ENCODE measurements at places on chromosomes 16 and 17.

DNA sequence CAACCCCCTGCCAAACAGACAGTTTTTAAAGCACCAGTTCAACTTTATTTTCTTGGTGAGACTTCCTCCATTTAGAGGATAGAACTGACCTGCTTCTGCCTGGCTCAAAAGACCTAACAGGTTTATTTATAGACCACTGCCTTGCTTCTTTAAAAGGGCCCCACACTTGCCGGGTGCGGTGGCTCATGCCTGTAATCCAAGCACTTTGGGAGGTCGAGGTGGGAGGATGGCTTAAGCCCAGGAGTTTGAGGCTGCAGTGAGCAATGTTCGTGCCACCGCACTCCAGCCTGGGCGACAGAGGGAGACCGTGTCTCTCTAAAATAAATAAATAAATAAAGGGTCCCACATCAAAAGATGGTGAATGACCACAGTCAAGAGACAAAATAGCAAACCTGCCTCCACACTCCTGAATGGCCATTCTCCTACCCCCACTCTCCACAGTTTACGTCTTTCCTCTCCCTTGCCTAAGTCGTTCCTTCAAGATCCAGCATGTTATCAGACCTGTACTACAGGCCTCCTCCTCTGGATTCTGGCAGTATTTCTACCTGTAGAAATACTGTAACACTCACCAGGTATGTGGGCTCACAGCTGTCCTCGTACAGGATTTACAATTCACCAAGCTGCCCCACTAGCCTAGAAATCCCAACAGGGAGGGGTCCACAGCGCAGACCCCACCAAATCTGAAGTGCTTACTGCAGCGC is 95.6 kb downstream of the SMG6 start:
- no peak for DNase-seq
- H3K4me1 ChIP-seq = no peaks in the 10 kb centered on the region
- H3K27me3 ChIP-seq = no peaks in the 10 kb centered on the region
- peak overlapping the region; percentile 50 for H3K27ac ChIP-seq
- no peak overlapping the region for H3K4me3 ChIP-seq
- H3K36me3 ChIP-seq = no peaks in the 10 kb centered on the region

DNA sequence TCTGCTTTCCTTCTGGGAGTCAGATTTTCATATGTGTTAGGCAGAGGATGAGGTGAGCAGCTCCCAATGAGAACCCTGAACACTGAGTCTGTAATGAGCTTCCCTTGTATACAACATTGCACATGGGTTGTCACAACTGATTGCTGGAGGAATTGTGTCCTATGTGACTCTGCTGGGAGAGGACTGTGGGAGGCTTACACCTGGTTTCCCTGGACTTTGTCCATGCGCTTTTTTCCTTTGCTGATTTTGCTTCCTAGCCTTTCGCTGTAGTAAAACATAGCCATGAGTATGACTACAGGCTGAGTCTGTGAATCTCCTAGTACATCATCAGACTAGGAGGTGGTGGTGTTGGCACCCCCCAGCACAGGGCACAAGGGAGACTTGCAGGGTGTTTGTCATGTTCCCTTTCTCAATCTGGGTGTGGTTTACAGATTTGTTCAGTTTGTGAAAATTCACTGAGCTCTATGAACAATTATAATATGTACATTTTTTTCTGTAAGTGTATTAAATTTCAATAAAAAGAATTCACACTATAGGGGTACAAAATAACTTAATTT is 1.7 kb upstream of the PLK1 start:
- no peaks in the 10 kb centered on the region for H3K36me3 ChIP-seq
- H3K4me3 ChIP-seq = no peak overlapping the region
- no peaks in the 10 kb centered on the region for H3K27me3 ChIP-seq
- peak overlapping the region; percentile 67 for H3K27ac ChIP-seq
- no peak for DNase-seq
- peaks cover 34% of the 10 kb centered on the region for H3K4me1 ChIP-seq

DNA sequence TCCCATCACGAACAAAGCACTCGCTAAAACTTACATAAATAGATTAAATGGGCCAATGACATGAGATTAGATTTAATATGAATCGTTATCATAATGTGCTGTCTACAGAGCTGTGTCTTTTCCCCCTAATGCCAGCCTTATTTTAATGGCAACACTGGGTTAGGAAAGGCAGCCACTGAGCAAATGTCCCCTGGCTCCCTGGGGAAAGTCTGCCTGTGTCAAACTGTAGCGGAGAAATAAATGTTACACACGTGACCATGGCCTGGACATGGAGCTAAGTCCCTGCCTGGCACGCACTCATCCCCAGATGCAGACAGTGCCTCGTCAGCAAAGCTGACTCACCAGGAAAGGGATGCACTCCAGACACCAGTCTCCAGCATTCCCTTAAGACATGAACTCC is 61.3 kb upstream of the SDK2 start:
- peaks cover 23% of the 10 kb centered on the region for H3K27me3 ChIP-seq
- H3K36me3 ChIP-seq = no peaks in the 10 kb centered on the region
- no peak overlapping the region for H3K4me3 ChIP-seq
- no peak for DNase-seq
- H3K27ac ChIP-seq = no peak overlapping the region

- no peaks in the 10 kb centered on the region for H3K27me3 ChIP-seq
- no peak overlapping the region for H3K4me3 ChIP-seq
- peak; percentile 49 for DNase-seq
- H3K36me3 ChIP-seq = no peaks in the 10 kb centered on the region
Observed at GRCh38 chr17:30323895-30324319, 9.9 kb downstream of the TMIGD1 start.

DNA sequence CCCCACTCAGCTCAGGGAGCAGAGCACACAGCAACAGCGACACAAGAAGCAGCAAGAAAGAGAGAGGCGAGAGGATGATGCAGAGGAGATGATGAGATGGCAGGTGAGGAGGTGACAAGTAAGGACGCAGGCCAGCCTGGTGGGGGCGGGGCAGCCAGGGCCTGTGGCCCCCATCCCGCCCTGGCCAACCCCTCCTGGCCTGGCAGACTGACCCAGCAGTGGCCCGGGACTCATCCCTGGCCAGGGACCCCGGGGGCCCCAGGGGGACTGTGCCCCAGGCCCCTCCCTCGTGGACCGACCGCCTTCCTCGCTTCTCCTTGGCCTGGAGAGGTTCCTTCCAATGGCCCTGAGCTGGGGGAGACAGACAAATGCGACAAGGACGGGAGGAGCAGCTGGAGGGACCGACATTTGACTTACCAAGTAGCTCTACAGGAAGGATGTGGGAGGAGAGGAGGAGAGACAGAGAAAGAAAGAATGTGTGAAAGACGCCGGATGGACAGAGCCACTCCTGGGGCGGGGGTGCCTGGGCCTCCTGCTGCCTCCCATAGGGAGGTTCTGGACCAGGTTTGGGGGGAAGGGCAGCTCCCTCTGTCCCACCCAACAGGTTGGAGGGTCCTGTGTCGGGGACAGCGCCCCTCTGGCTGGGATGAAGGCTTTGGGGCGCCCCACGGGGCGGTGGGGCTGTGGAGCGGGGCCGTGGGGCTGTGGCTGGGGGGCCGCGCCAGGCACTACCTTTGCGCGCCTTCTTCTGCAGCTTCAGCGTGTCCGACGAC is 6.8 kb downstream of the MTSS2 start:
- H3K27ac ChIP-seq = peak overlapping the region; percentile 89
- no peaks in the 10 kb centered on the region for H3K36me3 ChIP-seq
- H3K4me1 ChIP-seq = peaks cover 33% of the 10 kb centered on the region

- H3K4me3 ChIP-seq = no peak overlapping the region
- H3K4me1 ChIP-seq = no peaks in the 10 kb centered on the region
- H3K36me3 ChIP-seq = no peaks in the 10 kb centered on the region
- no peak for DNase-seq
Observed at GRCh38 chr16:66036184-66036583, 330.3 kb upstream of the CDH5 start.

DNA sequence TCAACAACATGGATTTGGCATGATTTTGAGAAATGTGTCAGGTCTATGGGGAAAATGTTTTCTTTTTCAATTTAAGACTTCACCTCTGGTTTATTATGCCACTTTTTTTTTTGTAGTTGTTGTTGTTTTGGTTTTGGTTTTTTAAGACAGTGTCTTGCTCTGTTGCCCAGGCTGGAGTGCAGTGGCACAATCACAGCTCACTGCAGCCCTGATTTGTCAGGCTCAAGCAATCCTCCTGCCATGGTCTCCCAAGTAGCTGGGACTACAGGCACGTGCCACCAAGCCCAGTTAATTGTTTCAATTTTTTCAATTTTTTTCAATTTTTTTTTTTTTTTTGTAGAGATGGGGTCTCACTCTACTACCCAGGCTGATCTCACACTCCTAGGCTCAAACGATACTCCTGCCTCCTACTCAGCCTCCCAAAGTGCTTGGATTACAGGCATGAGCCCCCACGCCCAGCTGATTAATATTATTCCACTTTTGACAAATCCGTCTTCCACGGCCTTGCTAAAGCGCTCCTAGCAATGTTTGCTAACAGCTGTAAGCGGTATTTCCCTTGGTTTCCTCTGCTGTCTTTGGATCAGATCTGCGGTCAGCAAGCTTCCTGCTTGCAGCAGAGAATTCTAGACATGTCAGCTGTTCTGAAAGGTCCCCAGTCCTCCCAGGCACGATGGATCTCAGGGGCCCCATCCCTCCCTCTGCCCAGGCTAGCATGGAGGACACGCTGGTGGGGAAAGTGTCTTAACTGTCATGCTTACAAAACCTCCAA is 7.0 kb upstream of the MILR1 start:
- H3K36me3 ChIP-seq = no peaks in the 10 kb centered on the region
- H3K4me1 ChIP-seq = peaks cover 15% of the 10 kb centered on the region
- no peaks in the 10 kb centered on the region for H3K27me3 ChIP-seq
- DNase-seq = peak; percentile 24

- peak; percentile 100 for DNase-seq
- H3K27ac ChIP-seq = peak within 1 kb of the TSS; percentile 94
- peak within 1 kb of the TSS; percentile 77 for H3K4me3 ChIP-seq
- peaks cover 19% of the 10 kb centered on the region for H3K4me1 ChIP-seq
Observed at GRCh38 chr17:44199553-44200477, at the start of gene ATXN7L3. TSS of gene ATXN7L3 (minus strand) at chr17:44199884. CDS start at chr17:44198070, 1,814 bp downstream.

All from transverse colon (tissue), 4 donors.